Dermis blood vessel endothelial cell (primary cell): ENCODE measurements at places on chromosomes 5 and 9. TPM values are rescaled to one million over a fixed set of nuclear protein-coding genes. Genes with fewer than 3 reads are reported as not detected.

HTR1A gene
- total RNA-seq, result not detected in 2 replicates

FAM169A gene
- total RNA-seq, result 4.0 and 4.9 TPM in 2 replicates

MELK gene
- total RNA-seq, result 12.9 and 42.2 TPM in 2 replicates

GOLGA2 gene
- total RNA-seq, result 68.6 and 76.2 TPM in 2 replicates

TMEM215 gene
- total RNA-seq, result not detected in 2 replicates

INSL4 gene
- not detected in 2 replicates for total RNA-seq

WNT8A gene
- total RNA-seq, result not detected in 2 replicates

HARS2 gene
- 31.5 and 32.3 TPM in 2 replicates for total RNA-seq

UBLCP1 gene
- 11.7 and 14.8 TPM in 2 replicates for total RNA-seq

GABBR2 gene
- total RNA-seq, result 0.68 and 1.7 TPM in 2 replicates

PCDHGC5 gene
- total RNA-seq, result 0.56 and 1.5 TPM in 2 replicates

TAS2R1 gene
- not detected in 2 replicates for total RNA-seq

TIMD4 gene
- total RNA-seq, result not detected in 2 replicates

BHMT gene
- total RNA-seq, result 0.28 TPM in 1 of 2 replicates, not detected in the other

ROPN1L gene
- 0.68 and 2.9 TPM in 2 replicates for total RNA-seq

SMIM33 gene
- not detected in 2 replicates for total RNA-seq

GNE gene
- total RNA-seq, result 22.8 and 23.0 TPM in 2 replicates

SLC34A1 gene
- not detected in 2 replicates for total RNA-seq

PLPPR1 gene
- total RNA-seq, result not detected in 2 replicates

SLC6A7 gene
- not detected in 2 replicates for total RNA-seq

DROSHA gene
- total RNA-seq, result 54.5 and 85.2 TPM in 2 replicates

RAB3C gene
- total RNA-seq, result 0.17 and 1.9 TPM in 2 replicates
